ENCODE measurements at places on chromosomes 5 and 9. TPM values are rescaled to one million over a fixed set of nuclear protein-coding genes. Genes with fewer than 3 reads are reported as not detected.

SOWAHA gene
- total RNA-seq: not detected

GRCh38 chr5:98936948-98937715 lies 8.3 kb upstream of the CHD1 start:
- H3K27me3 ChIP-seq: no peaks in the 10 kb centered on the region
- no peak overlapping the region for H3K4me3 ChIP-seq
- H3K36me3 ChIP-seq: peaks cover 6% of the 10 kb centered on the region
- H3K4me1 ChIP-seq: peaks cover 21% of the 10 kb centered on the region
- H3K27ac ChIP-seq: no peak overlapping the region

DNA sequence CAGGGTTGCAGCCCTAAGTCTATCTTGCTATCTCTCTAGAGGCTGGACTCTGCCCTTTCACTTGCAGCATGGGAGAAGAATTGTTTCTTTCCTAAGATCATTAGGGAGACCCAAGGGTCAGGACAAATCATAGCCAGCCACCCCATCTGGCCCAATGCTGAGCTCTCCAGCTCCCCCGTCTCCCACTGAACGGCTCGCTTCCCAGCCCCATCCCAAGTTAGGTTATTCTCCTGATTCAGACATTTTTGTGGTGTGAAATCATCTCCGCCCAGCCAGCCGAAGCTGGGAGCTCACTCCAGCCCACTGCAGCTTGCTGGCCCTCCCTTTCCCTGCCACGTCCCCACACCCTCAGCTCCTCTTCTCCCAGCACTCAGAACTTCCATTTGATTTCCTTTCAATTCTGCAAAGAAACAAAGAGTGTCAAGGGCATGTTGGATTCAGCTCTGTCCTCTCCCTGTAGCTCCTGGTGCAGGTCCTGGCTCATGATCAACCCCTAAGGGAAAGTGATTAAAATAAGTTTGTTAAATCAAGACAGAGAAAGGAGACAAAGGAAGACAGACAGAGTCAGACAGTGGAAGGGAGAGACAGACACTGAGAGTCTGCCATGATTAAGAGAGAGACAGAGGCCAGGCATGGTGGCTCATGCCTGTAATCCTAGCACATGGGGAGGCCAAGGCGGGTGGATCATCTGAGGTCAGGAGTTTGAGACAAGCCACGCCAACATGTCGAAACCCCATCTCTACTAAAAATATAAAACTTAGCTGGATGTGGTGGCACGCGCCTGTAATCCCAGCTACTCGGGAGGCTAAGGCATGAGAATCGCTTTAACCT lies 12.6 kb upstream of the SPARC start:
- peaks cover 6% of the 10 kb centered on the region for H3K27me3 ChIP-seq
- no peaks in the 10 kb centered on the region for H3K4me1 ChIP-seq
- no peak for DNase-seq

WDR31 gene
- 1.4 TPM for total RNA-seq

DNA sequence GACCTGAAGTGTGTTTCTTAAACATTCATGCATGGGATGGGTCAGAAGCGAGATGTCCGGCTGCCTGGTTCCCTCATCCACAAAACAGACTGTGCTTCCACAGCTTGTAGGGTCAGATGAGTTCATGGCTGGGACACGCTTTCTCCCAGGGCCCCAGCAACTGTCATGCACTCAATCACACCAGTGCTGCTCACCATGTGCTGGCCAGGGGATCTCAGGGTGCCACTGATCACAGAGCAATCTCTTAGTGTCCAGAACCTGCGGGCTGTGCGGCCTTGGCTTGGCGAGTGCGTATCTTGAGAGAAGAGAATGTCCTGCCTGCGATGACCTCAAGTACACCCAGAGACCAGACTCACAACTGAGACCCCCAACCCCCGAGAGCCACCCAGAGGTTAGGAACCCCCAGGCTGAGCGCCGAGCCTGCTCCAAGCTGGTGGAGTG lies 26.0 kb upstream of the FCN2 start:
- no peak overlapping the region for H3K27ac ChIP-seq
- no peak for DNase-seq
- peaks cover 6% of the 10 kb centered on the region for H3K27me3 ChIP-seq
- no peak overlapping the region for H3K4me3 ChIP-seq
- peaks cover 9% of the 10 kb centered on the region for H3K4me1 ChIP-seq
- H3K36me3 ChIP-seq: no peaks in the 10 kb centered on the region

DNA sequence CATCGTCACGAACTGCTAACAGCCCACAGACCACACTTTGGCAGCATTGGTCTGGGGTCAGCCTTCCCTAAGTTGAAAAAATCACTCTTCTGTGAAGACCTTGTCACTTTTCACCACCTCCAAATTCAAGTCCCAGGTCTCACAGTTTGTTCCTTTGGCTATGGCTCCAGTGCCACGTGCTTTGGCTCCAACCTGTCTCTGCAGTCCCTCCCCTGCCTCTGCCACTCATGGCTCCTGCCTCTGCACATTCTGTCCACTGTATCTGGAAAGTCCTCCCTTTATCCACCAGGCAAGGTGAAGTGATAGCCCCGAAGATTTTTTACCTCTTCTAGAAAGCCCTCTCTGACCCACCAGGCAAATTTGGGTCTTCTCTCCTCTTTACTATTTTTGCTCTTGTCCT lies 5.3 kb downstream of the CKMT2 start:
- H3K4me1 ChIP-seq: peaks cover 12% of the 10 kb centered on the region
- H3K27ac ChIP-seq: no peak overlapping the region
- no peaks in the 10 kb centered on the region for H3K27me3 ChIP-seq
- no peak overlapping the region for H3K4me3 ChIP-seq
- no peaks in the 10 kb centered on the region for H3K36me3 ChIP-seq

STPG3 gene
- not detected for total RNA-seq

Data from activated CD4-positive, alpha-beta memory T cell treated with anti-CD3 and anti-CD28 coated beads, Interleukin-2, amount 10 ng/mL, durations not matched to agents 7 days and 5 days (primary cell).